Pancreas (tissue), 10 donors: ENCODE measurements at places on chromosomes 5 and 9.

GRCh38 chr9:108258640-108259039 is 597.1 kb downstream of the ACTL7B start:
- no peak for DNase-seq

DNA sequence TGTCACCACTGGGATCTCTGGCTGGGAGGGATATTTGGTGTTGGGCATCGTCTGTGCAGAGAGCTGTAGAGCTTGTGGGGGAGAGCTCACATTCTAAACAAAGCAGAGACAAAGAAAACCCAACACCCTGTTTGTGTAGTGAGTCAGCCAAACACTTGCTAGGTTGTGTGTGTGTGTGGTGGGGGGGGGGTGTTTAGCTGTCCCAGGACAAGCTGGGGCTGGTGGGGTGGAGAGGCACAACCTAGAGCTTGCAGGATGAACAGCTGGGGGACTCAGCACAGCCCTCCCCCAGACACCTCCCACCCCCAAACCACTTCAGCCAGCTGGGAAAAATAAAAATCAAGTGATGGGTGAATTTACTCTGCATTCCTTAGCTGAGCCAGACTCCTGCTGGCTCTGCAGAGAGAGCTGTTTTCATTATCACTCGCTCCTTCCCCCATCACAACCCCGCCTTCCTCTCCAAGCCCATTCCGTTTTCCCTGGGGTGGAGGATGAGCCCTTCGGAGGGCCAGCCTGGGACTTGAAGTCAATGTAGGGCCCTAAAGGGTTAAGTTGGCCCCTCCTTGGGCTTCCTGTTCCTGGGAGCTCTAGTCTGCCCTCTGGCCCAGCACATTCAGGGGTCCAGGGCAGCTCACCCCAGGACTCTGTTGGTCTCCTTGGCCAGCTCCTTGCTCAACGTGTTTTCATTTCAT is 2.6 kb downstream of the OLFML2A start:
- no peak for DNase-seq

DNA sequence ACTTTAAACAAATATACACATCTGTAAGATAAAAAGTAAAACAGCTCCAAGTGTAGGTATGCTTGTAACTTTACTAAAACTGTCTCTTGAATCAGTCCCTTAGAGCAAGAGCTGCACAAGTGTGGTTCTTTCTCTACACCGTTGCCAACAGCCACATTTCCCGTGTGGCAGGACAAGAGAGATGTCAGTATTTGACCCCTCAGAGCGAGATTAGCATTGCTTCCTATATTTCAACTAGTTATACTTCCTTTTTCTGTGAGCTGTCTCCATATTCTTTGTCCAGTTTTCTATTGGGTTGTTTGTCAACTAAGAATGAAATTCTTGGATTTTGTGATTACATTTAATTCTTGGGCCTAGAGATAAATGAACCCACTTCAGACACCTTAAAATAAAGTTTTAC is 8.0 kb downstream of the PLIN2 start:
- no peak for DNase-seq

DNA sequence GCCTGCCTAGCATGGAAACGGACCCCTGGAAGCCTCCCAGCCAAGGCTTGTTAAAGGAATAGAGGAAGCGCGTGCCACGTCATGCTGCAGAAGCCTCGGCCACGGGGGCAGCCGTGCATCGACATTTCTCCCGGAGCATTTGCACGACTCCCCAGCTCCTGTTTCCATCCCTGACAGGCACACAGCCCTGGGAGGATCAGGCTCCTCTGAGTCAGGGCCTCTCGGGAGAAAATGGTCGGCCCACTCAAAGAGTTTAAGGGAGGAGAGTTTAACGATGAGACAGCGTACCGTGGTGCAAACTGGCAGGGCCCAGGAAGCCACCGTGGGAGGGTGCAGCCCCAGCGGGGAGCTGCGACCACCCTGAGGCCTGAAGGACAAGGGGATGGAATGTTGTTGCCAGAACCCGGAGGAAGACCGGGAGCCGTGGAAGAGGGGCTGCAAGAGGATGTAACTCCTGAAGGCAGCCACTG is 213.6 kb downstream of the PAX5 start:
- DNase-seq: no peak

GRCh38 chr9:126947529-126947928 is 32.9 kb downstream of the RALGPS1 start:
- no peak for DNase-seq

DNA sequence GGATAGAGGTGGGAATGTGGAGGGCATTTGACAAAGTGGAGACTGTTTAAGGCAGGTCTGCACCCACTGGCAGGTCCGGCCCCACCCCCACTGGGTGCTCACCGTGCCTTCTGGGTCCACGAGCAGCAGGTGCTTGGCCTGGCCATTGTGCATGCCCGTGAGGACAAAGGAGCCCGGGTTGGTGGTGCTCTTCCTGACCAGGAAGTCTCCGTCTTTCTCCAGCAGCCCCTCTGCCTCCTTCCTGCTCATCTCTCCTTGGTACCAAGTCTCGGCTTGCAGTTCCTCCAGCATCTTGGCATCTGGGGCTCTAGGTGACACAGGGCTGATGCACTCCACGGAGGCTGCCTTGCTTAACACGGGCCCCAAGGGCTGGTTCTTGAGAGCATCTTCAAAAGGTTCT is 46.6 kb downstream of the S1PR3 start:
- DNase-seq: no peak

- no peak for DNase-seq
These were observed 133.0 kb upstream of the IQGAP2 start for GRCh38 chr5:76269932-76270610.

- no peak for DNase-seq
These were observed 50.8 kb downstream of the ERAP1 start for GRCh38 chr5:96756985-96757384.

DNA sequence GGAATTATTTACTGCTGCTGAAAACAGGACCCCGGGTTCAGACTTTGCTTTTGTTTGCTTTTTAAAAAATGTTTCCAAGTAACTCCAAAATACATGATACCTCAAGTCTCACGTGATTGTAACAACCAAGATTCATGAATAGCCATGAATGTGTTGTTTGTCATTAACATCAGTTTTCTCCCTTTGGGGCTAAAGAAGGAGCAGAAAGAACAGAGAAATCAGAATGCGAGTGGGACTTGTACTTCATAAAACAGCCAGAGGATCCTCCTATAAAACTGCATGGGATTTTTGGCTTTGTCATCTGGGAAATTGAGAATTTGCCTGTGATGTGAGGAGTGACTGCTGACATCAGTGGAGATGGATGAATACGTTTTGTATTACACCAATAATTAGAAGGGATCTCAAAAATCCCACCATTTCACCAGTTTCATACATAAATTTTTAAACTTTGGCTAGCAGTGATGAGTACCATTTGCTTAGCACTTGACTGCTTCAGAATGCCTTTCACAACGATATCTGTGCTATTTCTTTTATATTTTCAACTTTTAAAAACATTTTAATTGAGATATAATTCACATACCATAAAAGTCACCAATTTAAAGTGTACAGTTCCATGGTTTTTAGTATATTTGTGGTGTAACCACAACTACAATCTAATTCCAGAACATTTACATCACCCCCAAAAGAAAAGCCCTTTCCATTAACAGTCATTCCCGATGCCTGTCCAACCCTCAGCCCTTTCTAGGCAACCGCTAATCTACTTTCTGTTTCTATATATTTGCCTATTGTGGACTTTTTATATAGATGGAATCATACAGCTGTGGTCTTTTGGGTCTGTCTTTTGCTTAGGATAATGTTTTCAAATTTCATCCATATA is 126.9 kb upstream of the ANKRD55 start:
- DNase-seq: no peak

DNA sequence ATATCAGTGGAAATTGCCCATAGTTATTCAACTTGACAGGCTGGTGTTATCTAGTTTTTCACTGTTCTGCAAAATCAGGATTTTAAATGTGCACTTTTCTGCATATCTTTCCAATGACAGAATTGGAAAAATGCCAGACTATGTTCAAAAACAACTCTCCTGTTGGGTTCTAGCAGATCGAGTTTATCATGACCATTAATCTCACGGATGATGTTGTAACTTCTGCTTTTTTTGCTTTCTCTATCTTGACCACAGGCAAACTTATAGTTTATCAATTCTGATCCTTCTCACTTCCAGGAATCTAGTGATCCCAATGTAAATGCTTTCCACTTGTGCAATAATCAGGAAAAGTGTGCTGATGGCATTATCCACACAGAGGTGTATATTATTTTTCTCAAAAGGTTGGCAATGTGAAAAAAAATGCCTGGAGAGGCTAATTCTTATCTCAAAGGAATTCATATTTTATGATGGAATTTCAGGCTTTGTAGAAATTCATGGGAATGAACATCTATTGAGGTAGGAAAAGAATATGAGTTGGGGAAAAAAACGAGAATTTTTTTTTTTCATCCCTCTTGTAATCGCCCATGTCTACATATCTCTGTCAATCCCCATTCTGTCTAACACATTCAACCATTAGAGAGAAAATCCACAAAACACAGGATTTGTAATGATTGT is 73.6 kb upstream of the DAB2 start:
- DNase-seq: no peak
